ENCODE measurements at places on chromosomes 7 and 10.

GRCh38 chr7:95440394-95441038, 5.7 kb upstream of the PON2 start:
- DNase-seq = no peak

DNA sequence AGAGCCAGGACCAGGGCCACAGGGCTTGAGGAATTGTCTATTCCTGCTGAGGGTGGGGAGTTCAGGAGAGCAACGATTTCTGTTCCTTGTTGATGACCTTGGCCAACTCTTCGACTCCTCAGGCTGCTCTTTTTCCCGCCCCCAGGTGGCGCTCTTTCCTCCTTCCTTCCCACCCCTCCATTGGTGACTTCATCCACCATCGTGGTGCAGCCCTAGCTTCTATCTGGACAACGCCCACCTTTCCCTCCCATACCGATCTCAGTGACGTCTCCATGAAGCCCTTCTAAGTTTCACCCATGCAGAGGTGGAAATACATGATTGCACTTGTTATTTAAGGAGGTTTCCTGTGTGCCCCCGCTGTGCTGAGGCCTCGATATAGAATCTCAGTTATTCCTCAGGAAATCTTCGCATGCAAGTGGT, 22.1 kb upstream of the CARD11 start:
- DNase-seq = peak; percentile 65

- DNase-seq = no peak
These were observed 135.8 kb downstream of the KCNMA1 start for GRCh38 chr10:77501846-77502261.

DNA sequence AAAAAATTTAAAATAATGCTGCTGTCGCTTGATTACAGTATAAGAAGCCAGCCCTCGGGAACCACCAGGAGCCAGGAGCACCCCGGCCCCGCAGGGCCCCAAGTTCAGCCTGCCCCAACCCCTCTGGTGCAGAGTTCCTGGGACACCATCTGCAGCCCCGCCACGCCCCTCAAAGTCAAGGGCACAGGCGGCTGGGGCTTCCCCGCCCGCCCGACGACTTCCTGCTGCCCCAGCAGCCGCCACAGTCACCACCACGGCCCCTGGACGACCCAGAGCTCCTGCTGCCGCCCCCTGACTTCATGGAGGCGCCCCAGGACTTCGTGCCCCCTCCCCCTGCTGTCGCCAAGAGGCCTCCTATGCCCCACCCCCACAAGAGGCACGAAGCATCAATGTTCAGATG, 103.6 kb upstream of the PDSS1 start:
- no peak for DNase-seq

GRCh38 chr10:78304091-78305045, 270.7 kb downstream of the RPS24 start:
- DNase-seq = no peak

DNA sequence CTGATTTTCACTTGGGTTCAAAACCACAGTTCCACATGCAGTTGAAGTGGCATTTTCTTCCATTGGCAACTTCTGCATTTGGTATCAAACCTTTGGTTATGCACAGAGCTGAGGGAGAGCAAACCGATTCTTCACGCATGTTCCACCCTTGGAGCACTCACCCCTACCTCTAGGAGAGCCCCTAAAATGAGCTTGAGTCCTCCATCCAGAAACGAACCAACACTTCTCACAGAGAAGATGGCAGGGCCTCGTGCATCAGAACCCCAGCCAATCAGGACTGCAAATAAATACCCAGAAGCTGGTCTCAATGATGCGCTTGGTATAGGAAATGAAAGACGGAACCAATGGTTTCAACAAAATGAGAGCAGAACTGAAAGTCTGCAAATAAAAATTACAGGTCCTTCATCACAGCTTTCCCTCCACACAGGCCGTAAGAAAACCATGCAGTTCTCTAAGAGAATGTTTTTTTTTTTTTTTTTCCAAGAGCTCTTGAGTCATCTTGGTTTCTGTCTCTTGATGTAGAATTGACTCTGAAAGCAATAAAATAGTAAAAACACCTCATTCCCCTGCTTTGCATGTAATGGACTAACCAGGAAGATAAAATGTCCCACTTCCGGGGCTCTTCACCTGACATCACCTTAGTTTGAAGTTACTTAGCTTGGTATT, 23.9 kb downstream of the KLF6 start:
- DNase-seq = no peak

DNA sequence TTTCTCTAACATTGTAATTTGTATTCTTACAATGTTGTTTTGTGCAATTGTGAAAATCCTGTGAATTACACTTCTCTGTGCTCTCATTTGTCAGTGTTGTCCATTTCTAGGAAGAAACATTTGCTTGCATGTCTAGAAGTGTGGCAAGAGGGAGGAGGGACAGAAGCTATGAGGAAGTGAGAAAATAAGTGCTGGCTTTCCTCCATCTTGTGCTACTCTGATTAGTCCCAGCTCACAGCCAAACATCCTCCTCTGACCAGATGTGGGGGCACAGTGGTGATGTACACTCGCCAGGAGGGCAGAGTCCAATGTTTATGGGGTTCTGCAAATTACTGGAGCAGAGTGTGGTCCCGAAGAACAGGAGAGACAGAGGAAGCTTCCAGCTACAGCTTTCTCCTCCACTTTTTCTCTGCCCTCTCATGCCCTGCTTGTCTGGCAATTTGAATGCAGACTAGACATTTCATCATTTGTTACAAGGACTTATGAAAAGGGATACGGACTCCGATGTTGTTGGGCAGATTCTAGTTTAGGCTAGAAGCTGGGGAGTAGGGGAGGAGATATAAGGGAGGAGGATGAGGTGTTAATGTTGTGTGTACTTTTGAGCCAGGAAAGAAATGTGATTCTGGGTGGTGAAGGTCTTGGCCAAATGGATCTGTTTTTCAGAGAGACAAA, 131.0 kb upstream of the C1GALT1 start:
- no peak for DNase-seq

DNA sequence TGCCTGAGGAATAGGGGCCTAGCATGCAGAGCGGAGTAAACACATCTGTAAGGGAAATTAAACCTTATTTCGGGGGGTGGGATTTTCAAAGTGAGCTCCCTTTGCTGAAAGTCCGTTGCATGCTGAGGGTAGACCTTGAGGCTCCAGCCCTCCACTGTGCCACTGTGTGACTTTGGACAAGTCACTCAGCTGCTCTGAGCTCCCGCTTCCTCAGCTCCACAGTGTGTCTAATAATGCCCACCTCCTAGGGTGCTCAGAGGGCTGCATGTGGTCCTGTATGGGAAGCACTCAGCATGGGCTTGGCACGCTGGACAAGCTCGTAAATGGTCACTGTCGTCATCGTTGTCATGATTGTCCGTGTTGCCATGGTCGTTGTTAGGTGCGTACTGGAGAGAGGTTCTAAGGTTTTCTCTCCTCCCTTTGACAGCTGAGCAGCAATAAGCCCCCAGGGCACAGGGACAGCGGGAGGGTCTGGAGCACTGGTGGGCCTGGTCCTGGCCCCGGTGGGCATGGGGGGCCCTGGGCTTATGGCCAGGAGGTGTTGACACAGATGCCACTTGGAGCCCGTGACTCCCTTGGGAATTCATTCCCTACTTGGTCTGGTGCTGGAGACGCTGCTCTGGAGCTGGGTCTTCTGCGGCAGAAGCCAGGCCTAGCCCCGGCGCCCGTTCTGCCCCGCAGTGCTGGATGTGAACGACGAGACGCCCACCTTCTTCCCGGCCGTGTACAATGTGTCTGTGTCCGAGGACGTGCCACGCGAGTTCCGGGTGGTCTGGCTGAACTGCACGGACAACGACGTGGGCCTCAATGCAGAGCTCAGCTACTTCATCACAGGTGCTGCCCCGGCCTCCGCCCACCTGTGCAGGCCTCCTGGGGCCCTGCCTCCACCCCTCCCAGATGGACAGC, 13.1 kb downstream of the C10orf105 start:
- DNase-seq = no peak

- no peak for DNase-seq
These were observed 9.3 kb upstream of the AHR start for GRCh38 chr7:17289074-17289645.

- DNase-seq = no peak
These were observed 8.2 kb upstream of the AGR3 start for GRCh38 chr7:16889851-16890415.

- no peak for DNase-seq
These were observed 23.3 kb downstream of the CARD11 start for GRCh38 chr7:3020416-3020815.
